SK-N-SH (cell line): ENCODE measurements at places on chromosomes 16 and 17. TPM values are rescaled to one million over a fixed set of nuclear protein-coding genes. Genes with fewer than 3 reads are reported as not detected.

DNA sequence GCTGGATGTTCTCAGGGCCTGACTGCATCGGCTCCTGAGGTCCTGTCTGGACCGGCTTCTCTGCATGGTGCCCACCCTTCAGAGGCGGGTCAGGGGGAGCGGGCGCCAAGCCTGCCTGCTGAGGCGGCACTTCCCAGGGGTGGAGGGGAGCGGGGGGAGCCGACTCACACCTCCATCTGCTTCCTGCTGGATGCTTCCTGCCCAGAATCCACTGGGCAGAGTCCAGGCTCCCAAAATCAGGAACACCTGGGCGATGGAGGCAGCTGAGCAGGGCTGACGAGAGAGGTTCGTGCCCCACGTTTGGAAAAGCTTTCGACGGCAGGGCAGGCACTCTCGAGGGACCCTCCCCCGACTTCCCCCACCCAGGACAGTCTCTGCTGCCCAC is 42.2 kb downstream of the TIMM22 start:
- no peak for DNase-seq

DNA sequence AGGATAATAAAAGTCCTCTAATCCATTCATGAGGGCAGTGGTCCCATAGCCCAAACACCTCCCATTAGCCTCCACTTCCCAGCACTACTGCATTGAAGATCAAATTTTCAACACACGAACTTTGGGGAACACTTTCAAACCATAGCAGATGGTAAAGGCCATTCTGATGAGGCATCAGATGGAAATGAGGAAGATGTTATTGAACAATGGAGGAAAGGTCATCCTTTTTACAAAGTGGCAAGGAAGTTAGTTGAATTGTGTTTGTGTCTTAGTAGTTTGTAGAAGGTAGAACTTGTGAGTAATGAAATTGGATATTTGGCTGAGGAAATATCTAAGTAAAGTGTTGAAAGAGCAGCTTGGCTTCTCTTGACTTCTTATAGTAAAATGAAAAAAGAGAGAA is 93.3 kb upstream of the NLRP1 start:
- DNase-seq = no peak

GRCh38 chr16:10846213-10846998 is 27.8 kb upstream of the TVP23A start:
- no peak for DNase-seq

TMEM114 gene
- polyA plus RNA-seq = not detected in 2 replicates

- DNase-seq = no peak
Measured at GRCh38 chr17:50771991-50772785, 4.9 kb upstream of the ANKRD40CL start.
